Dermis blood vessel endothelial cell (primary cell): ENCODE measurements at places on chromosomes 1 and 21. TPM values are rescaled to one million over a fixed set of nuclear protein-coding genes. Genes with fewer than 3 reads are reported as not detected.

GRCh38 chr1:106178791-106179190 lies 877.7 kb upstream of the PRMT6 start:
- no peak for DNase-seq

DNA sequence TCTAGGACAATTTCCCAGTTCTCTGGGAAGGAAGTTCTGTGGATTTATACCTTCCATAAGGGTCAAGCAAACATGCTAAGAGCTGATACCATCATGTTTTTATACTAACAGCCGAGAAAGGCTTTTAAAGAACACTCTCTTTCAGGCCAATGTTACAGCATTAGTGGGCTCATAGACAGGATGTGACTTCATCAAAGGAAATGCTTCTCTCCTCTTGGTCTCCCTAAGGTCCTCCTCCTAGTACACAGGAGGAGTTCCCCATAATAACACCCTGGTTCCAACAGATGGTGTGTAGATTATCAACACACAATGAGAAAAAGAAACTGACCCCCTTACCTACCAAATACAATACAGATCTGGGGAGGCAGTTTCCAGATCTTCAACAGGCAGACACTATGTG lies 26.7 kb upstream of the GLIS1 start:
- DNase-seq: peak; percentile 89

GRCh38 chr1:235867903-235868469 lies 1.3 kb upstream of the LYST start:
- no peak for DNase-seq

DNA sequence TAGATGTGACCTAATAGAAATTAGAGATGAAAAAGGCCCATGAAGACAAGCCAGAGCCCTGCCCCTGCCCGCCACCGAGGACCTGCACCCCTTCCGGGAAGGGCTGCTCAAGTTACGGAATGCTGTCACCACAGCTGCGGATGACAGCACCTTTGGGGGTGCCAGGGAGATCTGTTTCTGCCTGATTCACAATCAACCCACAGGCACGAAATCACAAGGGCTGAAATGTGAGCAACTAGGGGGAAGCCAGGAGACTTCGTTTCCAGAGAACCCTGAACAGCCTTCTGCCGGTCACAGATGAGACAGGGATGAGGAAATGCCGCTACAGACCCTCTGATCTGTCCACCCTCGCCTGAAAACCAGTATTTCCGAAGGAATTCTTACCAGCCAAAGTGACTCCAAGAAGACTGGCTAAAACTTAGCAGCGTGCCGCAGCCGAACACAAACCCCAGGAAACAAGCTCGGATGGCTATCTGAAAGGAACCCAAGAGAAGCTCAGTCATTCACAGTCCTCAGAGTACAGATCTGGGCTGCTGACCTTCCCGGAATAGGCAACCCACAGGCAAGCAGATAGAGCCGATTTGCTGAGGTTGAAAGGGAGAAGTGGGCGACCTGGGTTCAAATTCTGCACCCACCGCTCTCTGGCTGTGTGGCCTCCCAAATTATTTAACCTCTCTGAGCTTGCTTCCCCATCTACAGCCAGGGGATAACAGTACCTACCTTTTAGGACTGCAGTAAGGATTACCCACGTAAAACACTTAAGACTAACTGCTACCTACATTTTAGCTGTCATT lies 1.1 kb downstream of the ICMT start:
- DNase-seq: peak; percentile 41

Gene SPRR1B
- not detected in 2 replicates for total RNA-seq

GRCh38 chr1:172483448-172483847 lies 39.6 kb upstream of the PIGC start:
- DNase-seq: no peak

GRCh38 chr1:226643177-226643576 lies 94.6 kb downstream of the STUM start:
- no peak for DNase-seq

Gene ANKRD34A
- total RNA-seq: under 0.01 TPM in 2 replicates

Gene ARPC5
- total RNA-seq: 172 and 229 TPM in 2 replicates

DNA sequence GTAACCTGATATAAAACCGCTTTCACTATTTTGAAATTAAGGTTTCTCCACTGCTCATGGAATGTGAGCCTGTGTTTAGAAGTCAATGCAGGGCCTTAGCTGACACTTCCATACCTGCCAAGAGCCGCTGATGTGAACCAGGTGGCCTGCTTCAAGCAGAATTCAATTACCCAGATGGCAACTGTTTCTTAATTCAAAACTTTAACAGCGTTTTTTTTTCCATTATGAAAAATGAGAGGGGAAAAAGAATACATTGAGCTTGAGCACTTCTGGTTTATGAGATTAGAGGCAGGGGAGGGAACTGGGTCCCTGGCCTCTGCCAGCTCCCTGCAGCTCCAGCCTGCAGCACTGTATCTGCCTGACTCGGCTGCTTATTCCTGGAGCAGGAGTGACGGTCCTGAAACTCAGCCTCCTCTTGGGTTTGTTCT lies 7.7 kb upstream of the ATP1A1 start:
- DNase-seq: no peak

GRCh38 chr1:238675221-238675620 lies 711.1 kb upstream of the CHRM3 start:
- DNase-seq: no peak

DNA sequence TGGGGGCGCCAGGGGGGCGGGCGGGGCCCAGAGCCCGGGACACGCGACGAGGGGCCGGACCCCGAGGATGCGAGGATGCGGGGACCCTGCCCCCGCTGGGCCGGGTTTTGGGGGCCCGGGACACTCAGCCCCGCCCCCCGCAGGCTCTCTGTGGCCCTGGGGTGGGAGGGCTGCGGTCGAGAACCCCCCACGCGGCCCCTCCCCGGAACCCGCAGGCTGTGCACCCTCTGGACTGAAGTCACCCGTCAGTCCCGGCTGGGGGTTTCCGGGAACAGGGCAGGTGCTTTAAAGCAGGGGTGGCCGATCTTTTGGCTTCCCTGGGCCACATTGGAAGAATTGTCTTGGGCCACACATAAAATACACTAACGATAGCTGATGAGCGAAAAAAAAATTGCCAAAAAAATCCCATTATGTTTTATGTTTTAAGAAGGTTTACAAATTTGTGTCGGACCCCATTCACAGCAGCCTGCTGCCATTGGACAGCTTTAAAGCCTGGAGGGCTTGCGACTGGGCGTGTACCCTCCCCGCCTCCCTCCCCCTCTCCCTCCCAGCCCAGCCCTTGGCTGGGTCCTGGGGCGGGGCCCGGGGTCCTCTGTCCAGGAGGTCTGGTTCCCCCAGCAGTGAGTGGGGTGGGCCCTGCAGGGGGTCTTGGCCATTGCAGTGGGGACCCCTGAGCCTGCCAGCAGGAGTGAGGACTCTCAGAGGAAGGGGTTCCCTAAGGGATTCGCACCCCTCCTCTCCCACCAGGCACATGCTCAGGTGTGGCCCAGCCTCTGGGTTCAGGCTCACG lies 21.6 kb upstream of the C1orf159 start:
- no peak for DNase-seq

DNA sequence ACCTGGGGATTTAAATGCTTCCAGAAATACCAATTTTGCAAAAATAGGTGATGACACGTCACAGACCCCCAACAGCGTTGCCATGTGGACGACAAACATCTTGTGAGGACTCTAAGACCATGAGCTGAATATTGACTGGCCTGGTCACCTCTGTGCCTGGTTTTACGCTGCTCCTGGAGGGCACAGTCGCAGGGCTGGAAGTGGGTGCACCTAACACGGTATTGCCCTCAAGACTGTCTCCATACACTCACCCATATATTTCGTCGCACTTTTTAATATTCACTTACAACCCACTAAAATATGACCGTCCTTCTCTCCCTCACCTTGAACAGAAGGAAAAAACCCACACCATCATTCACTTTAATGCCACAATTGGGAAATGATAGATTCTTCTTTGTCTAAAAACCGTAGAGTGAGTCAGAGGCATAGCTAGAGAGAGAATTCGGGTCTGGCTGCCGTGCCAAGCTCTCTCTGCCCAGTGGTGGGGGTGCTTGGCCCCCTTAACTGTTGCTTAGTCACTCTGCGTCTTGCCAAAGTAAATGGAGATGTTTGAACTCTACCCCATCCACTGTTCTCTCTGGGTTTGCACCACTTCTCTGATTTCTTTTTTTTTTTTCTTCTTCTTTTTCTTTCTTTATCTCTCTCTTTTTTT lies 40.8 kb upstream of the UTS2 start:
- no peak for DNase-seq

DNA sequence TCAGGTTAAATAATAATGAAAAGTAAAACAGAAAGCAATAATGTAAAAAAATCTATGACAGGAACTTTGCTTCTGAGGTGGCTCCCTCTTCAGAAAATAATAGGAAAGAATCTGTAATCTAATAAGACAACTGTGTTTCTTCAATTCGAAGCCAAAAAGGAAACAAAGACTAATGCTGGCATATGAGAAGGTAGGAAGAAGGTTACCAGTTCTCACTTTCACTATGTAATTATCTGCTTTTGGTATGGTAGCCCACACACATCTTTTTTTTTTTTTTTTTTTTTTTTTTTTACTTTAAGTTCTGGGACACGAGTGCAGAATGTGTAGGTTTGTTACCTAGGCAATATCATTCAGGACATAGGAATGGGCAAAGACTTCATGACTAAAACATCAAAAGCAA lies 47.1 kb downstream of the COP1 start:
- DNase-seq: no peak

DNA sequence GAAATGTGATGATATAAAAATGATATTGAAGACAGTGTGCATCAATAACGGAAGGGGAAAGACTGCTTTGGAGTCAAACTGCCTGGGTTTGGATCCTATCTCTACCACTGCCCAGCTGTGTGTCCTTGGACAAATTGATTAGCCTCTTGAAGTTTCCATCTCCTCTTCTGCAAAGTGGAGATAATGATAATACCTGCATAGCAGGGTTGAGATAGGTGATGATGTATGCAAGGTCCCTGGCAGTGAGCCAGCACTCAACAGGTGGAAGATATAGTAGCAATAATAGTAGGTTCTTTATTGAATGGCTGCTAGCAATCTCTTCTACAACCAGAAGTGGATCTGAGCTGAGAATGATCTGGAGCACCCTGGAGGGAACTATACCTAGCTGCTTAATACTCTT lies 166.7 kb downstream of the MIS18A start:
- DNase-seq: no peak

- no peak for DNase-seq
Observed at GRCh38 chr1:184811439-184812111, 56.9 kb upstream of the EDEM3 start.

Gene RAP1GAP
- total RNA-seq: under 0.01 and 0.05 TPM in 2 replicates

- DNase-seq: peak; percentile 79
Observed at GRCh38 chr1:35452106-35452774, 105.0 kb downstream of the KIAA0319L start.

Gene CA14
- total RNA-seq: not detected in 2 replicates

- DNase-seq: no peak
Observed at GRCh38 chr1:35845766-35846165, 37.2 kb upstream of the AGO1 start.

DNA sequence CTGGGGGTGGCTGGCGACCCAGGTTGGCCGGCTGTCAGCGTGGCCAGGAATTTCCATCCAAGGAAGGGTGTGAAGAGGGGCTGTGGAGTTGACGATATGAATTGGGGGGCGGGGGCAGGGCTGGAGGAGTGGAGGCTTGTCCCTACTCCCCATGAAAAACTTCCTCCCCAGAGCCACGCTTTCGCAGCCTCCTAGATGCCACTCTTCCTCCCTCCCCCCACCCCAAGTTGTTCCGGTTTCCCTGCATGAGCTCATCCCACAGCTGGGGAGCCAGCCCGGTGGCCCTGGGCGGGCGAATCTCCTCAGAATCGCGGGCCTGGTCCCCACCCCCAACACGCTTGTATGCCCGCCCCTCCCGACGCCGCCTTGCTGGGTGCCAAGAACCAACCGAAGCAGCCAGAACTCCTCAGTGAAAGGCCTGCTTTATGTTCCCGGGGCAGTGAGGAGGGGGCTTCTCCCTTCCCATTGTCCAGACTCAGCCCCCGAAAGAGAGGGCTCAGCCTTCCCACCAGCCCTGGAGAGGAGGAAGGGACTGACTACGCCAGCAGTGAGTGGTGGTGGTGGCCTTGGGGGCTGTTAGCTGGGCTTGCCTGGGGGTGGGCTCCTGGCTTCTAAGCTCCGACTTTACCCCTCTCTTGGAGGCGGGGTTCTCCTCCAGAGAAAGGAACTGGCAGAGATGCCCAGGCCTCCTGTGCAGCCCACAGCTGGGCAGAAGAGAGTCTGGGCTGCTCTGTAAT lies 1.8 kb upstream of the CSMD2 start:
- DNase-seq: no peak

Gene OR2T35
- not detected in 2 replicates for total RNA-seq

Gene SLC9C2
- not detected in 2 replicates for total RNA-seq

DNA sequence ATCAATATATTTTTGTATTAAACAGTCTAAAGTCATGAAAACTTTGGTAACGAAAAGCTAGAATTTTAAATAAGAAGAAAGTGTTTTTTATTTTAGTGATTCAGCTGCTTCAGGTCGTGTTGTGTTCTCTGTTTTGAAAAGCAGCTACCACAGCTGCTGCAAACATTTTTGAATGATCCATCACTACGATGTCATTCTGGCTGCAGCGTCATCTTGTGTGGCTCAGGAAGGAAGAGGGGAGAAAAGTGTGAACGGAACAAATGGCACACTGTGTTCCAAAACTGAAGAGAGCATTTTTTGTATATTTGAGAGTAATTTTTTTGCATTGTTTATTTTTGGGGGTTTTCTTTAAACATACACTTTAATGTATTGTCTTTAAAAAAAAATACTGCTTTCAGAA lies 323.0 kb upstream of the ADGRL2 start:
- no peak for DNase-seq

Gene CD1E
- not detected in 2 replicates for total RNA-seq

Gene GPATCH3
- 10.7 and 11.2 TPM in 2 replicates for total RNA-seq

GRCh38 chr1:211349741-211350140 lies 23.1 kb downstream of the TRAF5 start:
- no peak for DNase-seq

GRCh38 chr1:230077011-230077410 lies 10.0 kb downstream of the GALNT2 start:
- DNase-seq: no peak

DNA sequence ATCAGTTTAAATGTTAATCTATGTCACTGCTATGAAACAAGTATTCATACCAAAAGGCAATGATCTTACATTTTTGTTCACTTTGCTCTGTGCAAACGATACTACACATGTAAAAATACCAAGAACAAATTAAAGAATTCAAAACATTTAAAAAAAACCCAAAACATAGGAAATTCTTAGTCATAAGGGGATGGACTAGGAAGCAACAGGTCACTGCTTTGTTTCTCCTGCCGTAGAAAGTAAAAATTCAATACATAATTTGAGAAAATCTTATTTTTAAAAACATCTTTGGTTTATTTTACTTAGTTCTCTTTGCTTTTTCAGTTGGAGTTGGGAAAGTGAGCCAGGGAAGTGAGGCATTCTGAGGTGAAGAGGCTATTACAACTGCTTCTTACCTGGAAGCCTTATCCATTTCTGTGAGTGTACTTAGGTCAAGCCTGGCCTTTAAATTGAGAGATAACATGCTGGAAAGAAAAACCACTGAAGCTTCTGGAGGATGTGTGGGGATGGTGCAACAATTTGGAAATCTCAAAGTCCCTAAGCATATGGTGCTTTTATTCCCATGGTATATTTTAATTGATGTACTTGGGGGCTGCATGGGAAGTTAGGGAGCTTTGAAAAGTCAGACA lies 183.5 kb downstream of the CDC42BPA start:
- DNase-seq: peak; percentile 71
